Activated naive CD4-positive, alpha-beta T cell treated with anti-CD3 and anti-CD28 coated beads, Interleukin-2, amount 10 ng/mL, durations not matched to agents 7 days and 5 days (primary cell): ENCODE measurements at places on chromosomes 11 and 22.

DNA sequence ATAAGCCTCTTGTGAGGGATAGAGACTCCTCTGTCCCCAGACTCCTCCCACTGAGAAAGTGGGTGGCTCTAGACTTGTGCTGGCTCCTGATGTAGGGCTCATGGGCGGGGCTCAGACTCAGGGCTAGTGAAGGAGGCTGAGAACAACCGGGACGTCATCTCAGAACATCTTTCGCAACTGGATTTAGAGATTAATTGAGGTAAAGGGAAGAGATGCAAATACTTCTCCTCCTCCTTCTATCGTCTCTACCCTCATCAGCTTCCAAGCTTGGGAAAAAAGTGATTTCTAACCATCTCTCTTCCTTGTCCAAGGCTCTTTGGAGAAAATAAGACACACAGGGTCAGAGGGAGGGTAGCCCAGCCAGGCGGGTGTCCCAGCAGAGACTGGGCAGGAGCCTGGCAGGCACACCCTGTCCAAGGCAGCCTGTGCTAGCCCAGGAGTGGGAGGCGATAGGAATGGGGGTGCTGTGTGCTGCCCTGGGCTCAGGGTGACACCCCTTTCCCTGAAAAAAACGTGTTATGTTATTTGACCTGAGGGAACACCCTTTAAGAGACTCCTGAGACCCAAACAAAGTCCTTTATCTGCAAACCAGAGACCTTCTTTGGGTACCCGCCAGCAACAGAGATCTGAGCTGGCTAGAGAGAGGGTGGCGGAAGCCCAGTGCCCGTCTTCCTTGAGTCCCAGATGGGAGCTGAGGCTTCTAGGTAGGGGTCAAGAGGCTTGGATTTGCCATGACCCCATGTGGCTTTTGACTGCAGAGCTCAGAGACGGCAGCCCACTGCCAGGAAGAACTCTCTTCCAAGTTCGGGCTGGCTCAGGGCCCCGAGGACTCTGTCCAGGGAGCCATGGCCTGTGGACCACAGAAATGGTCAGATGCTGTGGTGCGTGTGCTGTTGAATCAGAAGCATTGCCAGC lies 160.9 kb downstream of the ADAMTS15 start:
- DNase-seq, result no peak
- H3K36me3 ChIP-seq, result no peaks in the 10 kb centered on the region
- no peaks in the 10 kb centered on the region for H3K4me1 ChIP-seq
- H3K27ac ChIP-seq, result no peak overlapping the region
- H3K4me3 ChIP-seq, result no peak overlapping the region

DNA sequence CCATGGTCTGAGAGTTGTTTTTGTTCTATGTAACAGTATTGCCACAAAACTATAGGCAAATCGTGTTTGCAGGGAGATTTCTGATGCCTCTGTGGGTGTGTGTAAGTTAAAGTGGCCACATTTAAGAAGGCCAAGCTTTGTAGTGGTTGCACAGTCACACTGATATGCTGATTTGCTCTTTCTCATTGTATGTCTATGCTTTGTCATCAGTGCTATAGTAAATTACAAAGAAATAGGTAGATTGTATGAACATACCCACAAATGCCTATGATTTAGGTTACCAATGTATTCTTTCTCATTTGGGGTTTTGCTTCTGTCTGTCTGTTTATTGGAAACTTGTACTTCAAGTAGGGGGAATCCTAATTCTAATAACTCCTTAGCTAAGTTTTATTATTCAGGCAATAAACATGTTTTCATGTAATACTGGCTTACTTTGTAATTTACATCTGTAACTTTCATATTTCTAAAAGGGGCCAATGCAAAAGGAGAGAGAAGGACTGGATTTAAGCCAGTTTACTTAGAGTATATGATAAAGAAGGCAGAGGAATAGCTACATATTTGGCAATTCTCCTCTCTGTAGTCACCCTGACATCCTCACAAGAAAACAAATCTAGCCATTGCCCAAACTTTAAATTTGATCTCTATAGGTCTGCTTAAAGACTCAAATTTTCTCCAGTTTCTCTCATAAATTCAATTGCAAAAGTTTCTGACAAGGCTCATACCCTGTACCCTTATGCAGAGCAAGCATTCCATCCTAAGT lies 2.0 kb downstream of the FIBIN start:
- no peaks in the 10 kb centered on the region for H3K27me3 ChIP-seq
- H3K4me1 ChIP-seq, result no peaks in the 10 kb centered on the region
- no peak overlapping the region for H3K4me3 ChIP-seq
- H3K27ac ChIP-seq, result no peak overlapping the region
- H3K36me3 ChIP-seq, result no peaks in the 10 kb centered on the region

DNA sequence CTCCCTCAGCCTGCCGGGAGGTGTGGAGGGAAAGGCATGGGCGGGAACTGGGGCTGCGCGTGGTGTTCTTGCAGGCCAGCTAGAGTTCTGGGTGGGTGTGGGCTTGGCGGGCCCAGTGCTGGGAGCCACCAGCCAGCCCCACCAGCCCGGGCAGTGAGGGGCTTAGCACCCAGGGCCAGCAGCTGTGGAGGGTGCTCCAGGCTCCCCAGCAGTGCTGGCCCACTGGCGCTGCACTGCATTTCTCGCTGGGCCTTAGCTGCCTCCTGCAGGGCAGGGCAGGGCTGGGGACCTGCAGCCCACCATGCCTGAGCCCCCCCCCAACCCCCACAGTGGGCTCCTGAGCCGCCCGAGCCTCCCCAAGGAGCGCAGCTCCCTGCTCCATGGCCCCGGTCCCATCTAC lies 304.2 kb downstream of the KCNA4 start:
- H3K27me3 ChIP-seq, result no peaks in the 10 kb centered on the region
- H3K4me3 ChIP-seq, result no peak overlapping the region
- no peaks in the 10 kb centered on the region for H3K36me3 ChIP-seq
- H3K27ac ChIP-seq, result no peak overlapping the region

DNA sequence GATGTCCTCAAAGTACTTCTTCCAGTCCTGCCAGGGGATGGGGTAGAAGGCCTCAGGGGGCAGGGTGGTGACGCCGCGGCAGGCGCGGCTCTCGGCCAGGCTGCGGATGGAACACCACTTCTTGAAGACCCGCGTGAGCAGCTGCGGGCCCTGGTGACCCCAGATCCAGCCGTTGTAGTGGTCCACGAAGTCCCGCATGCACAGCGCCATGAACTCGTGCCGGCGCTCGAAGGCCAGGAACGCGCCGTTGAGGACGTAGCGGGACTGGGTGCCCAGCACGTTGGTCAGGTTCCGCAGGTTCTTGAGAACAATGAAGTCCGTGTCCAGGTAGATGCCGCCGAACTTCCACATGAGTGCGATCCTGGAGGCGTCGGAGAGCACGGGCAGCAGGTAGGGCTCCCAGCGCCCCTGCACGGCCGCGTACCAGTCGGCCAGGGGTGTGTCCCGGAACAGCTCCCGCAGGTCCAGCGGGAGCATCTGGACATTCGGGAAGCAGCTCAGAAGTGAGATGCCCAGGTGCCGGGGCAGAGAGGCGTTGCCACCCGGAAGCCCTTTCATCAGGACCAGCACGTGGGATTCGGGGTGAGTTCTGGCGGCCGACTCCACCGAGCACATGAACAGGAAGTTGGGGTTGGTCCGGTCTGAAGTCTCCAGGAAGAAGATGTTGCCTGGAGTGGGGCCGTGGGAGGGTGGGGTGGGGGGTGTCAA lies 27.5 kb downstream of the A4GALT start:
- H3K4me1 ChIP-seq, result no peaks in the 10 kb centered on the region
- no peak overlapping the region for H3K27ac ChIP-seq
- no peak overlapping the region for H3K4me3 ChIP-seq
- peaks cover 10% of the 10 kb centered on the region for H3K27me3 ChIP-seq
- no peak for DNase-seq

DNA sequence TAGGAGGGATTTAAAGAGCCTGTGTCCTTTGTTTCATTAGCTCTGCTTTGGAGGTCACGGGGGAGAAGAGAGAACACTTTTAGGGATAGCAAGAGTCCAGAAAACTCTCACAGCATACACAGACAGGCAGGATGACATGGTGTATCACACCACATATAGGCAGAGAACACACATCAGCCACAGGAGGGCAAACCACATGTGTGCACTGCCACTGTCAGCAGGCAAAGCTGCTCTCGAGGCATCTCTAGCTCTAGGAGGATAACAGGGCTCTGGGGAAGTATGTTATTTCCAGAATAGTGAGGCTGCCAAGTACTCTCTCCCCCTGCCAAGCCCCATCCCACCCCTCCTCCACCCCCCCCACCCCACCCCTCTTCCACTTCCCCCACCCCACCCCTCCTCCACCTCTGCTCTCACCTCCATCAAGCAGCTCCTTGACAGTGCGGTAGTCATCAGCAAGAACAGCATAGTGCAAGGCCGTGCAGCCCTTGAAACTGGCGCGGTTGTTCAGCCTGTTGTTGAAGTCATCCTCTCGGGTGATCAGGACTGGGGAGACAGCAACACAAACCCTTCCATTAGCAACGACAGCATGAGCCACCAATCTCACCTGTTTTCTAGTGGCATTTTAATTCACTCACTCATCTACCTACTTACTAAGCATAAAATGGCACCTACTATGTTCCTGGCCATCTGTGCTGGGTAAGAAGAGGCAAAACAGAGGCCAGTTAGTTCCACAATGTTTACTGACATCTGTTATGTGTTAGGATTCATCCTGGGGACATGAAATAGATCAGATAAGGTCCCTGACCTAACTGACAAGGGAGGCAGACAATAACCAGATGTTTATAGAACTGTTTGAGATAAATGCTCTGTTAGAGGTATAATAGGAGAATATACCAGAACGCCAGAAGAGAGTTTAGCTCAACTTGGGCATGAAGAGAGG lies 75.6 kb downstream of the CLPB start:
- peaks cover 2% of the 10 kb centered on the region for H3K36me3 ChIP-seq
- DNase-seq, result no peak
- no peaks in the 10 kb centered on the region for H3K4me1 ChIP-seq
- H3K27me3 ChIP-seq, result no peaks in the 10 kb centered on the region

GRCh38 chr11:17388609-17389210 lies at the start of gene KCNJ11:
Gene KCNJ11 (minus strand): TSS chr11:17388659. CDS start chr11:17388091, 568 bp downstream.
- peaks cover 16% of the 10 kb centered on the region for H3K4me1 ChIP-seq
- no peak for DNase-seq
- peak within 1 kb of the TSS; percentile 67 for H3K27ac ChIP-seq
- peaks cover 66% of the 10 kb centered on the region for H3K27me3 ChIP-seq

GRCh38 chr11:126583101-126583500 lies 227.6 kb downstream of the ST3GAL4 start:
- no peaks in the 10 kb centered on the region for H3K36me3 ChIP-seq
- DNase-seq, result no peak
- no peak overlapping the region for H3K27ac ChIP-seq
- H3K4me1 ChIP-seq, result no peaks in the 10 kb centered on the region

GRCh38 chr11:78654866-78655265 lies 80.2 kb upstream of the NARS2 start:
- peaks cover 7% of the 10 kb centered on the region for H3K27me3 ChIP-seq
- DNase-seq, result no peak
- no peak overlapping the region for H3K27ac ChIP-seq
- no peaks in the 10 kb centered on the region for H3K4me1 ChIP-seq
- H3K36me3 ChIP-seq, result no peaks in the 10 kb centered on the region

GRCh38 chr11:72951888-72952287 lies 137.7 kb downstream of the ATG16L2 start:
- no peak overlapping the region for H3K27ac ChIP-seq
- no peaks in the 10 kb centered on the region for H3K4me1 ChIP-seq
- no peak overlapping the region for H3K4me3 ChIP-seq
- H3K27me3 ChIP-seq, result no peaks in the 10 kb centered on the region
- DNase-seq, result no peak
- H3K36me3 ChIP-seq, result no peaks in the 10 kb centered on the region

DNA sequence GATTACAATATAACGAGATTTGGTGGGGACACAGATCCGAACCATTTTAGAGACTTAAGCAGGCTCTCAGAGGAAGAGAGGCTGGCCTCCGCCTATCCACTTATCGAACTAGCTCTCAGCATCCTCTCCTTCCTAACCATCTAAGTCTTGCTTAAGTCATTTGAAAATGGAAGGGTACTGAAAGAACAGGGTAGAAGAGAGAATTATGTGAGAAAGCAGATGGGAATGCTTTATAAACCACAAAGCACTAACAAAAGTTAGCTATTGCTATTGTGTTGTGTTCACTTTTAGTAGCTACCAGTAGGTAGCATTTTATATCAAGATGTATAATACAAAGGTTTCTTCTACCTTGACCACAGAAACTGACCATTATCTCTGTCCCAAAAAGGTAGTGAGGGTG lies 153.4 kb upstream of the CADM1 start:
- H3K4me1 ChIP-seq, result no peaks in the 10 kb centered on the region
- H3K27ac ChIP-seq, result no peak overlapping the region
- no peaks in the 10 kb centered on the region for H3K36me3 ChIP-seq
- no peak for DNase-seq

GRCh38 chr22:31098632-31099110 lies 8.7 kb downstream of the SELENOM start:
- DNase-seq, result no peak
- H3K4me1 ChIP-seq, result no peaks in the 10 kb centered on the region
- peaks cover 20% of the 10 kb centered on the region for H3K36me3 ChIP-seq

DNA sequence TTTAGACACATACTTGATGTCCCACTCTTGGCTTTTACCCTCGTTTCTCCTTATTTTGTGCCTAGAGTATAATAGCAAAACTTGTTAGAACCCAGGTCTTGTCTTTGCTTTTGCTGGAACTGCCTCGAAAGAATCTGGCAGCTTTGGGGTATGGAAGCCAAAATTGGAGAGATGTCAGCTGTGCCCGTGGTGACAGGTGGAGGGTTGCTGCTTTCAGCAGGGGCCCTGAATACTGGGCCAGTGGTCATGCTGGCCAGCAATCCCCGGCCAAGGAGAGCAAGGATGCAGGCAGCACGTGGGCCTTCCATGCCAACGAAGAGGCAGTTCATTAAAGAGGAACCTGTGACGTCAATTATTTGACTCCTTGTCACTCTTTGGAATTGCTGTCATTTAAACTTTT lies 181.1 kb downstream of the HIPK3 start:
- H3K27ac ChIP-seq, result no peak overlapping the region
- H3K4me3 ChIP-seq, result no peak overlapping the region
- H3K4me1 ChIP-seq, result no peaks in the 10 kb centered on the region

- H3K27me3 ChIP-seq, result no peaks in the 10 kb centered on the region
- no peak overlapping the region for H3K4me3 ChIP-seq
- H3K27ac ChIP-seq, result no peak overlapping the region
- H3K4me1 ChIP-seq, result no peaks in the 10 kb centered on the region
- H3K36me3 ChIP-seq, result no peaks in the 10 kb centered on the region
Observed at GRCh38 chr11:25562417-25562816, 769.5 kb upstream of the ANO3 start.

- H3K4me3 ChIP-seq, result no peak overlapping the region
- H3K4me1 ChIP-seq, result no peaks in the 10 kb centered on the region
- DNase-seq, result peak; percentile 20
Observed at GRCh38 chr11:42770444-42771065, 541.2 kb upstream of the API5 start.

DNA sequence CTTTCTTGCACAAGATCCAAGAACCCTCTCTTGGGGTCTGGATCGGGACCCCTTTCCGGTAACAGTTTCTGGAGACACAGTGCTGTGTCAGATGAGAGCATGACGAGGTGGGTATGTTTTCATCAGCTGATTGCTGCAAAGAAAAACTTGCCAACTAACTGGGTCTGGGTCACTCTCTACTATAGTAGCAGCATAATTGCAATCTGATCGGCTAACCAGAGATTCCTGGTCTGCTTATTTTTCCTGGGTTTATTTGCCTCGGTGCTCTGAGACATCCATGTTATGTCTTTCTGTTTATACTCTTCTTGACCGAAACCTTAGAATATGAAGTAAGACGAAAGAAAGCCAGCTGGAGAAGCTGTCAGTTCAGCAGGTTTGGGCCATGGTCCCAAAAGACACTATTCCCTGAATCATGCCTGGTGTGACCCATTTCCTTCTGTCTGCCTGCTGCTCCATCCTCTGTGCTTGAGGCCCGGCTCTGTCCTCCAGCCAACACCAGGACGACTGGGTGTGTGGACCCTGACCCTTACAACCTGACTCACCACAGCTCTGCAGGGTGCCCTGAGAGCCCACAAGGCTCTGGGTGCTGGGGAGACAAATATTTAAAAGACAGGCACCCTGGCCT lies 24.1 kb upstream of the CLMP start:
- peaks cover 31% of the 10 kb centered on the region for H3K27me3 ChIP-seq
- no peaks in the 10 kb centered on the region for H3K4me1 ChIP-seq
- no peak overlapping the region for H3K27ac ChIP-seq
- H3K36me3 ChIP-seq, result no peaks in the 10 kb centered on the region
- no peak for DNase-seq
